ENCODE measurements at places on chromosomes 12 and 14. TPM values are rescaled to one million over a fixed set of nuclear protein-coding genes. Genes with fewer than 3 reads are reported as not detected.

HELB gene
- 31.9 TPM for total RNA-seq

SLC6A13 gene
- total RNA-seq: 2.6 TPM

SERPINA9 gene
- total RNA-seq: not detected

MUCL1 gene
- not detected for total RNA-seq

DNA sequence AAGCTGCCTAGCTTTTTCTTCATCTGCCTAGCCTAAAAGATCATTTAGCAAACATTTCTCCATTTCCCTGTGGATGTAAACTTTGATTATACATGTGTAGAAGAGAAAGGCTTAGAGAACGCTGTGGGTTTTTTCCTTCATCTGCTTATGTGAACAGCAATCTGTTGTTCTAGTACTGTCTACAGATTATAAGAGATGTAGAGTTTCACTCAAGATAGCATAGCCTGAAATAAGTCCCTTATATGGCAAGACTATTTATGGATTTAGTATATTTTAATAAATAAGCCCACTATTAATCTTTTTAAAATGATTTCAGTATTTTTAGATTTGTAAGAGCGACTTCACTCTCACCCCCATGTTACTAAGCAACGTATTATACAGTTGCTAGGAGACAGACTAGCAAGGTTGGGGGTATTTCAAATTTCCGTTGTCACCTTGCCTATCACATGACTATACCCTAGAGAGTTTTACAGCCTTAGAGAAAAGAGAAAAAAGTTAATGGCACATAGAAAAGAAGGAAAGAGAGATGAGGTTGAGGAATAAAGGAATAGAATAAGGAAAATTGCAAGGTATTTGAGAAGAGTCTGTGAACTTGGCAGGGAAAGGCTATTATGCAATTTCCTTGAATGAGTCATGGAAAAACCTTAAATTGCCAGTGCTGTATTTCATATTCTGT, 12.2 kb upstream of the TUBA1A start:
- peaks cover 16% of the 10 kb centered on the region for H3K4me1 ChIP-seq
- H3K36me3 ChIP-seq: no peaks in the 10 kb centered on the region
- H3K4me3 ChIP-seq: peak overlapping the region; percentile 15
- H3K27ac ChIP-seq: peak overlapping the region; percentile 6
- no peaks in the 10 kb centered on the region for H3K27me3 ChIP-seq
- DNase-seq: no peak

DNA sequence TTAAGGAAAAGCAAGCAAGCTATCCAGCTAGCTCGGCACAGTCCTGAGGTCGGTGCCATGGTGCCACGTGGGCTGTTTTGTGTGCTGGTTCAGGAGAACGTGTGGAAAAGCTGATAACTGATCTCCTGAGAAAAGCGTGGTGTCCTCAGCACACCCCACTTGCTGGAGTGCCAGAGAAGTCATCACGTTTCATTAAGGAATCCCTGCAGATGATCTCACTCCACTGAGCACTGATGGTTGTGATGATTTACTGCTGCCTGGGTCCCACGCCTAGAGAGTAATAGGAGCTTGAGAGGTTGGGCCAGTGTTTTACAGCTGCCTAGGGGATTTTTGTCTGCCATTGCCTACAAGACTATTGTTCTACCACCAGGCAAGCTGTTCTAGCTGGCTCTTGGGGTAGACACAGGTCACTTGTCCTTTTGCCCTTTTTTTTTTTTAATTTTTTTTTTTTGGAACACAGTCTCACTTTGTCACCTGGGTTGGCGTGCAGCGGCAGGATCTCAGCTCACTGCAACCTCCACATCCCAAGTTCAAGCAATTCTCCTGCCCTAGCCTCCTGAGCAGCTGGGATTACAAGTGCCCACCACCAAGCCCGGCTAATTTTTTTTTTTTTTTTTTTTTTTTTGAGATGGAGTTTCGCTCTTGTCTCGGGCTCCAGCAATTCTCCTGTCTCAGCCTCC, 42.3 kb upstream of the EVL start:
- no peaks in the 10 kb centered on the region for H3K36me3 ChIP-seq
- no peak overlapping the region for H3K4me3 ChIP-seq

DNA sequence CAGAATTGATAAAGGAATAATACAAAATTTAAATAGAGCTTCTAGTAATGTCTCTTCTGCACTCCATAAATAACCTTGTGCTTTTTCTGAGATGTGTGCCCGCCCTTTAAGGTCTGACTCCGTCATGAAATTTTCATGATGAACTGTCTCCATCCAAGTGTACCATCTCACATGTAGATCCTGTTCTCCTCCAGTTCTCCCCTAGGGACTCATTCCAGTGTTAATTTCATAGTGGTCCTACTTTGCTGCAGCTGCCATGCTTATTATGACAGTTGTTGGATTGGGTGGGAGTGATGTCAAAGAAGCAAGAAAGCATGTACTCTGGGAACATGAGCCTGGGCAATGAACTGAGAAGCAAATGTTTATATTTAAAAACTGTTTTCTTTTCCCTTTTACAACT, 442.5 kb upstream of the PDE3A start:
- H3K36me3 ChIP-seq: no peaks in the 10 kb centered on the region
- H3K4me1 ChIP-seq: no peaks in the 10 kb centered on the region
- H3K4me3 ChIP-seq: no peak overlapping the region
- H3K27me3 ChIP-seq: peaks cover 10% of the 10 kb centered on the region
- DNase-seq: no peak
- H3K27ac ChIP-seq: no peak overlapping the region

DNA sequence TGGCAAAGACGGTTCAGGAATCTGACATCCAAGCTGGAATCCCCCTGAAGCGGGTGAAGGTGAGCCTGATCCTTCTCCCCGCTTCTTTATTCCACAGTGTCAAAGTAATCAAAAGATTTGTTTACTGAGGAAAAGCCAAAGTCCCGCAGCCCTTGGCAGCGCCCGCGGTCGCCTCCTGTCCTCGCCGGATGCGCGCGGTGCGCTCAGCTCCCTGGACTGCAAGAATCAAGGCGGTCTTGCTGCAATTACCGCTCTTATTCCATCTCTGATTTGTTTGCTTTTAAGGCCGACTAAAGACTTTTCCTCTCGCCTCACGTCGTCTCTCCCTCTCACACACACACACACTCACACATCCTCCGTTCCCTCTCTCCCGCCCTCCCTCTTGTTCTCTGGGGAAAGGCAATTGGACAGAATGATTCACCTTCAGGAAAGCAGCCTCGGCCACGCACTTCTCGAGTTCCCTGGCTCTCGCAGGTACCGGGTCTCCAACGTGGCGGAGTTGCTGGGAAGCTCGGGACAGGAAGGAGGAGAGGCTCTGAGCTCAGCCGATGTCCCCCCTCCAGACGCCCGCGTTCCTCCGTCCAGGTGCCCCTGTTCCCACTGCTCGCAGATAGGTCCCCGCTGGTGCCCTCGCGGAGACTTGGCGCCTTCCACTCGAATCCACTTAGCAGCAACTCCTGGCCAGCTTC, 68.6 kb upstream of the USP15 start:
- no peak overlapping the region for H3K27ac ChIP-seq
- peak; percentile 37 for DNase-seq
- H3K4me3 ChIP-seq: peak overlapping the region; percentile 90
- peaks cover 27% of the 10 kb centered on the region for H3K4me1 ChIP-seq
- no peaks in the 10 kb centered on the region for H3K36me3 ChIP-seq

DNA sequence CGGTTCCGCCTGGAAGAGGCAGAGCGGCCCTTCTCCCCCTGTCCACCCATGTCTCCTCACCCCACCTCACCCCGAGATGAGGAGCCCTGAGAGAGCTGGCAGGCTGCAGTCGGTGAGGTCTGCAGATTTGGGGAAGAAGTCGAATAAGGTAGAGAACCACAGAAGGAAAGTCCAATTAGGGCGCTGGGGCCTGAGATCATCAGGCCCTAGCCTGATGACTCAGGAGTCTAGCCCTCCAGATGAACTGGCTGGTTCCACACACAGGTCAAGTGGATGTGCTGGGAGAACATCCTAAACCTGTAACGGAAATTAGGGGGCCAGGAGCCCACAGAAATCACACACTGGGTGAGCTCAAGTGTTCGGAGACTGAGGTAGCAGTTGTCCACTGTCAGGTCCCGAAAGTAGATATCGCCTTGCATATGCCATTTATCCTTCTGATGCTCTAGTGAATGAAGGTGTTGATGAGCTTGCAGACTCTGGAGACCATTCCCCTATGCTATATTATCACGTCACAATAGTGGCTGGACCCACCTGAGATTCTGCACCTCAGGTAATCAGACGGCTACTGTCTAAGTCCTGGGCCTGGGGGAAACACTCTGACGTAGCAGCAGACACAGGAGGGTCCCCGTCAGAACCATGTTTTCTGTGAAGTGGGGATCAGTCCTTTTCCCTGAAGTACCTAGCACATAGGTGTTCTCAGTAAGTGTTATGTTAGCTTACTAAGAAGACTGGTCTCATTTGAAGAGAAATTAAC, 886 bp upstream of the METTL17 start:
- no peak for DNase-seq
- H3K27me3 ChIP-seq: no peaks in the 10 kb centered on the region
- H3K27ac ChIP-seq: peak overlapping the region; percentile 12
- peaks cover 34% of the 10 kb centered on the region for H3K4me1 ChIP-seq

DNA sequence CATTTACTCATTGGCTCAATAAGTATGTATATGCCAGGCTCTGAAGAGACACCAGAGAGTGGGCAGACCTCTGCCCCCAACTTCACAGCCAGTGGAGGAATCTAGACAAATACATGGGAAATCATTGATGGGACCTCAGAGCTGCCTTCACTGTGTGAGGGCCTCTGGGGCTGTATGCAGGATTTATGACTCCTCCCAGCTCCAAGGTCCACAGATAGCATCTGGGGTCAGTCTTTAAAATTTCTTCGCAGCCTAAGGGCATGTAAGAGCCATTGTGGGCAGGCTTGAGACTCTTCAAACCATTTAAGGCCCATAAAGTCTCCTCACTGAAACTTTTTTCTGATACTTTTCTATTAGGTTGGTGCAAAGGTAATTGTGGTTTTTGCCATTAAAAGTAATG, 125.5 kb downstream of the SPTSSA start:
- no peaks in the 10 kb centered on the region for H3K27me3 ChIP-seq
- peaks cover 10% of the 10 kb centered on the region for H3K4me1 ChIP-seq
- no peak for DNase-seq
- H3K36me3 ChIP-seq: no peaks in the 10 kb centered on the region
- H3K27ac ChIP-seq: no peak overlapping the region

DNA sequence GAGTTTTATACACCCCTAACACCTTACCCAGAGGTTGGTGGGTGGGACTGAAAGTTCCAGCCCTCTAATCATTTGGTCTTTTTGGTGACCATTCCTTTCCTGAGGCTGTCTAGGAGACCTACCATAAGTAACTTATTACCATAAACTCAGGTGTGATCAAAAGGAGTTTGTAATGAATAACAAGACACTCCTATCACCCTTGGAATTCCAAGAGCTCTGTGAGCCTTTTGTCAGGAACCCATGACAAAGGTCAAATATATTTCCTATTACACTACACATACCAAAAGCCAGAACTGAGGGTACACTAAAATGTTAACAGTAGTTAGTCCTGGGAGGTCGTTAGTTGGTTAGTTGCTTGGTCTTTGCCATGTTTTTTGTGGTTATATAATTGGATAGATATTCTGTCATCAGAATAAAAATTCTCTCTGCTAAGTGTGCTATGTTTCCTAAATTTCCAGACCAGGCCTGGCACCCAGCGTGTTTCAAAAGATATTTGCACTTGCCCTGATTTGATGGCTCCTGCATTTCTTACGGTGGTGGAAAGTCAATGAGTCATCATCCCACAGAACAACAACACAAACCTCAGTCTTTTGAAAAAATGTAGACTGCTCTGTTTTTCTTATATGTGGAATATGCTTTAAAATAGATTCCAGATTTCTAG, 27.0 kb upstream of the AKAP5 start:
- H3K27me3 ChIP-seq: no peaks in the 10 kb centered on the region
- H3K4me3 ChIP-seq: no peak overlapping the region
- peaks cover 16% of the 10 kb centered on the region for H3K4me1 ChIP-seq
- peak overlapping the region; percentile 49 for H3K27ac ChIP-seq

- no peaks in the 10 kb centered on the region for H3K4me1 ChIP-seq
- H3K4me3 ChIP-seq: no peak overlapping the region
- DNase-seq: no peak
- H3K27ac ChIP-seq: no peak overlapping the region
- no peaks in the 10 kb centered on the region for H3K36me3 ChIP-seq
- H3K27me3 ChIP-seq: peaks cover 10% of the 10 kb centered on the region
Measured at GRCh38 chr12:2653461-2653965, 141.3 kb upstream of the FKBP4 start.

- DNase-seq: no peak
- no peaks in the 10 kb centered on the region for H3K36me3 ChIP-seq
Measured at GRCh38 chr14:32497248-32497647, 168.2 kb downstream of the AKAP6 start.

DNA sequence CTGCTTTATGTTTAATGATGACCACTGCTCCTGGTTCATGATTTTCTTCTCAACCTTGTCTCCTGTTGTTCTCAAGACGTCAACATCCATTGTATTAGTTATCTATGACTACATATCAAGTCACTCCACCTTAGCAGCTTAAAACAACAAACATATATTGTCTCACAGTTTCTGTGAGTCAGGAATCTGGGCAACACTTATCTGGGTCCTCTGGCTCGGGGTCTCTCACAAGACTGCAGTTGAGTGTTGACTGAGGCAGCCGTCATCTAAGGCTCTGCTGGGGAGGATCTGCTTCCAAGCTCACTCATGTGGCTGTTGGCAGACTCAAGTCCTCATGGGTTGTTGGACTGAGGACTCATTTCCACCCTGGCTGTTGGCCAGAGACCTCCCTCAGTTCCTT, 27.3 kb upstream of the FRS2 start:
- no peaks in the 10 kb centered on the region for H3K4me1 ChIP-seq
- H3K4me3 ChIP-seq: no peak overlapping the region
- no peak overlapping the region for H3K27ac ChIP-seq
- no peaks in the 10 kb centered on the region for H3K36me3 ChIP-seq
- no peak for DNase-seq
- no peaks in the 10 kb centered on the region for H3K27me3 ChIP-seq

DNA sequence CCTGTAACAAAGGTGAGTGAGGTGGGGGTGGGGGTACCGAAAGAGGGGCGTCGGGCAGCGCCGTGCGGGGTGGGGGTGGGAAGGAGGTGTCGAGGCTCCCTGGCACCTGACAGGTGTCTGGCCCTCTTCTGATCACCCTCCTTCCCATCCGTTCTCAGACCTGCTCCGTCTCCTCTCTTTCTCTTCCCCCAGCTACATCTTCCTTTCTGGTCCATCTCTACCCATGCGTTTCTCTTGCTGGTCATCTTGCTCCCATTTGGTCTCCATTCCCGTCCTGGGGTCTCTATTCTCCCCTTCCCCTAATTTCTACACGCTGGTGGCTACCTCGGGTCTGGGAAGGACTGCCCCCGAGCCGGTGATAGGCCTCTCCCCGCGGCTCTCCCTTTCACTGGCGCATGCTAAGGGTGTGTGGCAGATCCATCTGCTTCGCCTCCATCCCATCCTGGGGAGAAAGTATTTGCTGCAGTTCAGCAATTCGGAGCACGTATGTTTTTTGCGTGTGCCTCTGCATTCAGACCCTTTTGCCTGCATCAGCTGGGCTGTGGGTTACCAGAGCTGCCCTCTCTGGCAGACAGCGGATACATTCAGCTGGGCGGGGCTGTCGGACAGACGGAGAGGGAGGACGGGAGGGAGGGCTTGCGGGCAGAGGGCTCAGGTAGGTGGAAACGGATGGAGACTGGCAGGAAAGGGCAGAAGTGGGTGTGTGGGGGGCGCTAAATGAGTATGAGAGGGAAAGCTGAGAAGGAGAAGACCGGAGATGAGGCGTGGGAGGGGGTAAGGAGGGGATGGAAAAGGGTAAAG, 730 bp downstream of the CLSTN3 start:
- H3K36me3 ChIP-seq: peaks cover 2% of the 10 kb centered on the region
- H3K4me3 ChIP-seq: peak overlapping the region; percentile 87
- peak; percentile 60 for DNase-seq
- peak overlapping the region; percentile 31 for H3K27ac ChIP-seq

GRCh38 chr14:99995700-99996356, 69.4 kb upstream of the EVL start:
- no peak overlapping the region for H3K4me3 ChIP-seq
- H3K27ac ChIP-seq: no peak overlapping the region
- H3K27me3 ChIP-seq: no peaks in the 10 kb centered on the region
- H3K36me3 ChIP-seq: peaks cover 2% of the 10 kb centered on the region
- peaks cover 18% of the 10 kb centered on the region for H3K4me1 ChIP-seq

Measured in activated T-cell treated with anti-CD3 and anti-CD28 coated beads, Interleukin-2, amount 50 U/mL, for 72 hours (primary cell).